ENCODE measurements at places on chromosomes 7 and 10.

GRCh38 chr7:151864081-151864480 lies 12.8 kb downstream of the PRKAG2 start:
- DNase-seq: no peak

DNA sequence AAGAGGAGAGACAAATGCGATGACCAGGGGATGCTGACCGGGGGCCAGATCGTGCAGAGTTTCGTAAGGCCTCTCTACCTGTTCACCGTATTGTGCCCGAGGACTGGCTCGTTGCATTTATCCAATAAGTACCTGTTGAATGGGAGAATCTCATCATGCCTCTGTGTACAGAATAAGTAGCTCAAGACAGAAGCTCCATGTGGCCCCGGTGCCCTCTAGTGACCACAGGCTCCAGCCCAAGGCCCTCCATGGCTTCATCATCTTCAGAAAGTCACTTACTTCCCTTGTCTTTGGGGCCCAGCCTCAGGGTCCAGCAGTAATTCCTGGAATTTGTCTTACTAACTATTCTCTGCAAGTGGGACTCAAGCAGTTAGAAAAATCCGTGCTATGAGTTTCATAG lies 151.0 kb downstream of the CHN2 start:
- DNase-seq: peak; percentile 15

GRCh38 chr10:126503392-126504062 lies 115.2 kb upstream of the ADAM12 start:
- DNase-seq: no peak

DNA sequence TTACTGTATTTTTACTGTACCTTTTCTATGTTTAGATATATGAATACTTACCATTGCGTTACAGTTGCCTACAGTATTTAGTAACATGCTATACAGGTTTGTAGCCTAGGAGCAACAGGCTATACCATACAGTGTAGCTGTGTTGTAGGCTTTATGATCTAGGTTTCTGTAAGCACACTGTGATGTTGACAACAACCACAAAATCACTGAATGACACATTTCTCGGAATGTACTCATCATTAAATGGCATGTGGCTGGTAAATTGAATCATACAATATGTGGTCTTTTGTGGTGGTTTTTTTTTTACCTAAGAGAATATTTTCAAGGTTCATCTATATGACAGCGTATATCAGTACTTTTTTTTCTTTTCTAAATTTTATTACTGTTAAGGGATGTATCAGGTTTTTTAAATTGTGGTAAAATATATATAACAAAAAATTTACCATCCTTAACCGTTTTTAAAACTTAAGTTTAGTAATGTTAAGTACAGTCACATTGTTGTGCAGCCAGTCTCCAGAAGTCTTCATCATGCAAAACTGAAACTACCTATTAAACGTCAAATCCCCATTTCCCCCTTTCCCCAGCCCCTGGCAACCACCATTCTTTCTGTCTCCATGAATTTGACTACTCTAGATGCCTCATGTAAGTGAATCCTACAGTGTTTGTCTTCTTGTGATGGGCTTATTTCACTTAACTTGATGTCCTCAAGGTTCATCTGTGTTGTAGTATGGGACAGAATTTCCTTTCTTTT lies 21.5 kb downstream of the BTAF1 start:
- DNase-seq: peak; percentile 58

- DNase-seq: peak; percentile 62
Observed at GRCh38 chr10:124647421-124648130, 96.6 kb downstream of the FAM53B start.

Data from RPMI7951 (cell line).